D341Med (cell line): ENCODE measurements at places on chromosomes 7 and 10.

- no peak for DNase-seq
These were observed 43.6 kb downstream of the MGAM start for GRCh38 chr7:142039231-142039630.

DNA sequence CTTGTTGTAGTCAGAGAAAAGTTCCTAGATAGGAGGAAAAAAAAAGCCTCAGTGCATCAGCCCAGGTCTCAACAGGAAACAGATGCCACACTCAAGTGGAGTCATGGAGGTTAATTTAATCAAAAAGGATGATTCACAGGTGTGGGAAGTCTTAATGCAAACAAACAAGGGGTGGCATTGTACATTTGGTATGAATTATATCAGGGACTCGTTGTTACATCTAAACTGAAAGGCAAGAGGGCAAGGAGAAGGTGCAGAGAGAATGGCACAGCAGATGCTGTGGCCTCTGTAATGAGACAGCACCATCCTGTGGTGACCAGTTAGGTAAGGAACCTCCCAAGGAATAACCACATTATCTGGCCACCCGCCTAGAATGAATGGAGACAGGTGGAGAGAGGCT is 133.7 kb downstream of the PTPRZ1 start:
- DNase-seq, result no peak

DNA sequence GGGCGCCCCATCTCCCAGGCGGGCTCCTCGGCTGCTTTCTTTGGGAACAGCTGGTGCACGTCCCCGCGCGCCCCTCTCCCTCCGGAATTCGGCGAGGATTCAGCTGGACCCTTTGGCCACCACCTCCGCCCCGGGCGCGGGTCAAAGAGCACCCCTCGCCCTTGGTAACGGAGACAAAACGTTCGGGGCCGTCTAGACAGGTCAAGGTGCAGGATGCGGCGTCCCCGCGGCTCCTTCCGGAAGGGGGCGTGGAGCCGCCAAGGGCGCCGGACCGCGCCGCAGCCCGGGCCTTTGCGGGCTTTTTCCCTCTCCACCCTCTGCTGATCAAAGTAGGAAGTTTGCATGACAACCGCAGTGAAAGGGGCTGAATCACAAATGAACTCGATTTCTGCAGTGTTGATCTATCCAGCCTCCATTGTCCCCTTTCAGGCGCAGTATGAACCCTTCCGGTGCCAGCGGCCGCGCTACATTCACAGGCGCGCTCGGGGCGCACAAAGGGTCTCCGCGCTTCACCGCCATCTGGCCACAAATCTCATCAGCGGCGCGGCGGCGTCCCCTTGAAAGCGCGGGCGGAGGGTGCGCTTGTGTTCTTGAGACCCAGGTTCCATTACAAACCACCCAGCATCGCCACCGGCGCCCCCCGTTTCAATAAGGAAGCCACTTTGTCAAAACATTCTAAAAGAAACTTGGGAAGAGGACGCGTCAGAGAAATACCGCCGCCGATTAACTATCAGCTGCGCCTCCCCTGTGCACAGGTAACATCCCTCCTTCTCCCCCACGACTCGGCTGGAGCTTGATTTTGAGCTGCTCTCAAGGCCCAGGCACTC is 36.4 kb downstream of the CNPY1 start:
- DNase-seq, result peak; percentile 56

DNA sequence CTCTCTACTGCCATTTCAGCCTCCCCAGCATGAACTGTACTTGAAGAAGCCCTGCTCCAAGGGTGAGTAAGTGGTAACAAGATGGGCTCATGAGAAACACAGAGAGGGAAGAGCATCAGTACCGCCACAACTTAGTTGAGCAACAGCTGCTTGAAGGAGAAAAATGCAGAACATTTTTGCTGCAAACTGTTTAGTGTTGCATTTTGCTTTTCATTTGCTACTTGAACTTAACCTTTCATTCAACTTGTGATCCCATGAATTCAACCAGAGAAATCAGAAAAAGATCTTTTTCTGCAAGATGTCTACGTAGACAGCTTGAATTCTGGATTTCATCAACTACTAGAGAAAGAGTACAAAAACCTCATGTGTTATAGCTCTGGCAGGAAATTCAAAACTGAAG is 40.7 kb downstream of the ANK3 start:
- DNase-seq, result no peak

DNA sequence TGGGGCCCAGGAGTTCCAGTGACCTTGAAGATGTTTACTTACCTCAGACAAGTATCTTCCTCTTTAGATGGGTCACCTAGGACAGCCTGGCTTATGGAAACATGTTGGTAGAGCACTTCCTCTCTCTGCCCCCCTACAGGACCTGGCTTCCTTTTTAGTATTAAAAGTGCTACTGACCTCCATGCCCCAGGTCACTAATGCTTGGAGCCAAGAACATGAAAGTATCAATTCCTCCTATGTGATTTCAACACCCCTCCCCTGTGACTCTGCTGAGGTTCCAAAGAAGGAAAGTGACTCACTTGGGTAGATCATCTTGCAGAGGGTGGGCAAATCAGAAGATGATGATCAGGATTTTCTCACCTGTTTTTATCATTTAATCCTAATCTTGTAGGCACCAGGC is 125.3 kb upstream of the CCDC6 start:
- no peak for DNase-seq

DNA sequence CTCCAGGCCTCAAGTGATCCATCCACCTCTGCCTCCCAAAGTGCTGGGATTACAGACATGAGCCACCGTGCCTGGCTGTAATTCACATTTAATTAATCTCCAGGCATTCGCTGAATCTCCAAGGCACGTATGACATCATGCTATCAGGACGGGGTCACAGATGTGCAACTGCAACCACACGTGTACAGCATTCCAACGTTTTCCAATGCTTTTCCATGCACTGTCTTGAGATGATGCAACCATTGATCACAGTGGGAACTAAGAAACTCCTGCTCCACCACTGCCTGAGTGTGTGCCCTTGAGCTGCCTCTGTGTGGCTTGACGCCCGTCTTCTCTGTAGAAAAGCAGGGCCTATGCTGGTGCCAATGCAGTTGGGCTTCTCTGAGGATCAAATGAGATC is 119.8 kb upstream of the LYZL2 start:
- DNase-seq, result no peak

DNA sequence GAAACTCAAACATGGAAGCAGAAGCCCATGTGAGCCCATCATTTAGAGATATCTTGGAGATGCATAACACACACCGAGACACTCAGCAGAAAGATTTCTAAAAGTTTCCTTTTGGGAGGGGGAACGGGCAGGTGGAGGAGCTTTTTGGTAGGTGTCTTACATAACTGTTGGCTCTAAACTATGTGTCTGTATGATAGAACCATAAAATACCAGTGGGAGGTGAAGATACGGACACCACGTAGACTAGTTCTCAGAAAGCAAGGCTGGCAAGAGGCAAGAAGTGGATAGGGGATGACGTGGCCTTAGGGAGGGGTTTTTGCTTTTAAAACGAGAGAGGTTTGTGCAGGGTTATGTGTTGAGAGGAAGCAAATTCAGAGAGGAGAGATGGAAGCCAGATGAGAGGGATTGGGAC is 36.5 kb downstream of the IL15RA start:
- no peak for DNase-seq

DNA sequence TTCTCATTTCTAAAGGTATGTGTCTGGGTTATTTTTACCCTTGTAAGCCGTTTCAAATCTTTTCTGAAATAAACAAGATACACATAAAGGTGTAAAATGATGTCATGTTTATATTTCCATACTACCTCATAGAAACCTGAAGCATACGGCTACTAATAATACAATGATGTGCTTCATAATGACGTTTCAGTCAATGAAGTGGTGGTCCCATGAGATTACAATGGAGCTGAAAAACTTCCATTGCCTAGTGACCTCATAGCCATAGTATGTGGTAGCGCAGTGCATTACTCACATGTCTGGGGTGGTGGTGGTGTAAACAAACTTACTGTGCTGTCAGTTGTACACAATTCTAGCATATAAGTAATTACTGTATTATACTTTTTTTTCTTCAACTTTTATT is 24.9 kb downstream of the EPDR1 start:
- DNase-seq, result no peak

GRCh38 chr10:69994262-69994661 is 58.4 kb upstream of the MACROH2A2 start:
- peak; percentile 36 for DNase-seq

GRCh38 chr7:70647801-70648498 is 484.0 kb upstream of the GALNT17 start:
- no peak for DNase-seq

- DNase-seq, result no peak
These were observed 132.8 kb downstream of the CFTR start for GRCh38 chr7:117612637-117613036.

DNA sequence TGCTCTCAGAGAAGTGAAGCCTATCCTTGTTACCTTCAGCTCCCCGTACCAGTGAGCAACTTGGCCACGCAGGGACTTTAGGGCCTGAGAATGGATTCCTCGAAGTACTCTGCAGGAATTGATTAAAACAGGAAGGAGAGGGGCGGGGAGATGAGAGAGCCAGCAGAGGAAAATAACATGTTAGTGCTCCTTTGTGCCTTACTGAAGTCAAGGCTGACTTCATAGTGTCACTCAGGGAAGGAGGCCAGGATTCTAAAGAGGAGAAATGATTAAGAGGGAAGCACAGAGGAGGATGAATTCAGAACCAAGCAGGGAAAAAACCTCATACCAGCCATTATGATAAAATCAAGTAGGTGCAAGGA is 195.6 kb upstream of the RHOBTB1 start:
- no peak for DNase-seq
